ENCODE measurements at places on chromosomes 7 and 10.

- no peak for DNase-seq
Observed at GRCh38 chr7:17706275-17706674, 234.0 kb downstream of the SNX13 start.

DNA sequence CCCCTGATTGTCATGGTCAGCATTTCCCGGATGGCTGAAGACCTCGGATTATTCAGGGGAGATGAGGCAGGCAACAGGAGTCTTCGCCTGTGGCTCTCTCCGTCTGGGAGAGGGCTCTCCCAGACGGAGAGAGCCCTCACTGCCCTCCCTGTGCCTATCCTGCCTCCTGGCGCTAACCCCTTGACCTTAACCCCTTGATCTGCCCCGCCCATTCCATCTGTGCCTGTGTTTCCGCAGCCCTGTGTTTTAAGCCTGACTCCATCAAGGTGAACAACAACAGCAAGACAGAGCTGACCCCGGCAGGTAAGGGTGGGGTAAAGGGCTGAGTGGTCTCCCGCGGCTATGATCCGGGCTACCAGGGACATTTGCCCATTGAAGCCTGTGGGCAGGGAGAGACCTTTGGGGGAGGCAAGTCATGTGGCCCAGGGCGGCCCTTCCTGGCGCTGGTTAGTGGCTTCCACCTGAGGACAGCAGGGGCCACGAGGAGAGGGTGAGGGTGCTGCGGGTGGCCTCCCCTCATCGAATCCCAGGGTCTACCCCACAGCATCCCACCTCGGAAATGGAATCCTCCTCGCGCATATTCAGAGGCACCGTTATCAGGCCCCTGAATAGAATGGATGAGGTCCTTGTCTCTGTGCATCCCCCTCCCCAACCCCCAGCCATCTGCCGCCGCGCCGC lies 4.2 kb upstream of the MUC12 start:
- DNase-seq, result no peak

DNA sequence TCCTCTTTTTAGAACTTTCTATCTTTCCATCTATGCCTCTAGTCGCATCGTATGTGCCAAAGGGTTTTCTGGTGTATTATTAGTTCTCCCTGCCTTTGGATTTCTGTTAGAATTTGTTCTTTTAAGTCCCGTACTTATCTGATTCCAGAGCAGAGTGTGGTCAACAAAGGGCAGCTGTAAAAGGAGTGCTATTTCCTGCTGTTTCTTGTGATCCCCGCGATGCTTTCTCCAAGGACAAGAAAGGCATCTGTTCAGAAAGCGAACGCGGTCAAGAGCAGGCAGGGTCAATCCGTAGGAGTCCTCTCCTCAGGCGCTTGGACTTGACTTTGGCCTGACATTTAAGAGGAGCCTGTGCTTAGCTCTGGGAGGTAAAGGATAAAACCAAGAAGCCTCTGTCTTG lies 1152.1 kb upstream of the AUTS2 start:
- DNase-seq, result no peak

- no peak for DNase-seq
Observed at GRCh38 chr7:80725181-80725611, 86.8 kb downstream of the CD36 start.

DNA sequence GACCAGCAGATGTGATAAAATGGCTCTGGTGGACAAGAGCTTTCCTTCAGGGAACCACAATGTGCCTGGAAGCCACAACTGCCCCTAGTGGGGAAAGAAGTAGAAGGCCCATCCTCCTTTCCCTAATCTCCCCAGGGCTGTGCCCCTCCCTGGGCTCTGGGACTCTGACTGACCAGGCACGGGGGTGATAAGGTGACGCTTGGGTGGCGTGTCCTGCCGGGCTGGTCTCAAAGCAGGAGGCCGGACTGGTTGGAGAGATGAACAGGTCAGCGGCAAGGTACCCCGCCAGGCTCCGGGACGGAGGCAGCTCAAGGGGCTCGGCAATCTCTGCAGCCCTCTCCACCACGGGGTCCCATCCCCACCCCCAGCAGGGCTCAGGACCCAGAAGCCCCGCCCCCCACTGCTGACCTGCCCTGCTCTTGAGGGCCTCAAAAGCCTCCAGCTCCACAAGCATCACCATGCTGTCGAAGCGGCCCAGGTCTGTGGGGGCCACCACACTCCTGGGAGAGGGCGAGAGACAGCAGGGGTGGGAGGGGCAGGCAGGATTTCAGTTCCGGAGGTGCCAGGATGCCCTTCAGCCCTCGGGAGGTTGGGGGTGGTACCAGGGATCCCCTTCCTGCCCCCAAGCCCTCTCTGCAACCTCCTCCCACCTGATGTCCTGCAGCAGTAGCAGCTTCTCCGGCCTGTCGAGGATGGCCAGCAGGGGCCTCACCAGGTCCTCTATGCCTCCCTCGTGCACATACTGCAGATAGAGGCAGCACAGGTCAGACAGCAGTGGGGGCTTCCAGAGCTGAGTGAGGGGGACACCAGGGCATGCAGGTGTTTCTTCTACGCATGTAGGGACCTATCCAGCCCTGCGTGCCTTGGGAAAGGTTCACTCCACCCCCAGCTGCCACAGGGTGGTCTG lies 12.2 kb downstream of the LZTS2 start:
- no peak for DNase-seq

DNA sequence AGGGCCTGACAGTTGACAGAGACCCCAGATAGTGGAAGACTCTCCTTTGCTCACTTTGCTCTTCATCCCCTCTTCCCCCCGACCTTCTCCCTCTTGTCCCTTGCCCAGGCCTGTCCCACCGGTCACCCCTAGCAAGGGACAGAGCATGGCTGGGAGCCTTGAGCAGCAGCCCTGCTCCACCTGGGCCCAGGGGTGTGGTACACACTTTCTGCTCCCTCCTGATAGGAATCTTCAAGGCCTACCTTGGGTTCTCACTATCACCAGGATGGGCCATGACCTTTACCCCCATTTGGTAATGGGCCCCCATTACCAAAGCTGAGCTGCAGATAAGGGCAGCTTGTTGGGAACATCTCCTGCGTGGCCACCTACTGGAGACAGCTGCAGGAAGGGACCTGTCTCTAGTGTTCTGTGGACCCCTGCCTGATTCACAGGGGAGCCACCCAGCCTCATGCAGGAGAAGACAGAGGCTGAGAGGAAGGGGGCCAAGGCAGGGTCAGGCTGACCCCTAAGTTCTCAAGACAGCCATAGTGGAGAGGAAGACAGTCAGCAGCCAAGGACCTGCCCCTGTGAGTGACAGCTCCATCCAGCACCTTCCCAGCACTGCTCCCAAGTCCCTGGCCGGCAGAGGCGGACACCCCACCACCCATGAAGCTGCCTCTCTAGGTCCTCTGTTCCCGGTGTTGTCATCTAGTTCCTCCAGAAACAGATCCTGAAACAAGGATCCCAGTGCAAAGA lies 913 bp upstream of the NPC1L1 start:
- DNase-seq, result no peak

- DNase-seq, result no peak
Observed at GRCh38 chr10:114956466-114956865, 18.5 kb downstream of the TRUB1 start.

- DNase-seq, result no peak
Observed at GRCh38 chr10:59177031-59177797, 771 bp downstream of the PHYHIPL start.

GRCh38 chr10:8088504-8088903 lies 34.0 kb downstream of the GATA3 start:
- DNase-seq, result no peak

GRCh38 chr10:31683682-31684081 lies 244.9 kb downstream of the ARHGAP12 start:
- no peak for DNase-seq

DNA sequence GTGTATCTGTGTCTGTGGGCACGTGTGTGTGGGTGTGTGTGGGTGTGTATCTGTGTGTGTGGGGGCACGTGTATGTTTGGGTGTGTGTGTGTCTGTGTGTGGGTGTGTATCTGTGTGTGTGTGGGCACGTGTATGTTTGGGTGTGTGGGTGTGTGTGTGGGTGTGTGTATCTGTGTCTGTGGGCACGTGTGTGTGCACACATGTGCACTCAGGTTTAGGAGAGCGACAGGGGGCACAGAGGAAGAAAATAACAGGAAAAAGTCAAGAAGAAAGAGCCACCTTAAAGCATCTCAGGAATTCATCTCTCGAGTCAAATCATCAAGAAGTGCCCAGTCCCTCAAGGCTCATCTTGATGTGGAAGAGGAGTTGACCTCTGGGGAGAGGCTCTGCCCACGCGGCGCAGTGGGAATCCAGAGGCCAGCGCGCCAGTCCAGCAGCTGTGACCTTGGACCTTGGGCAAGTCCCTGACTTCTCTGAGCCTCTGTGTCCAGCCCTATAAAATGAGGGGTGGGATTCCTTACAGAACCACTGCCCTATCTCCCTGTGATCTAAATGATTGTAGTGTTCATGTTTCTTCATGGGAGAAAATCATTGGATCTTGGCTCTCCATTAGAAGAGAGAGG lies 147.8 kb downstream of the RGS10 start:
- DNase-seq, result no peak

DNA sequence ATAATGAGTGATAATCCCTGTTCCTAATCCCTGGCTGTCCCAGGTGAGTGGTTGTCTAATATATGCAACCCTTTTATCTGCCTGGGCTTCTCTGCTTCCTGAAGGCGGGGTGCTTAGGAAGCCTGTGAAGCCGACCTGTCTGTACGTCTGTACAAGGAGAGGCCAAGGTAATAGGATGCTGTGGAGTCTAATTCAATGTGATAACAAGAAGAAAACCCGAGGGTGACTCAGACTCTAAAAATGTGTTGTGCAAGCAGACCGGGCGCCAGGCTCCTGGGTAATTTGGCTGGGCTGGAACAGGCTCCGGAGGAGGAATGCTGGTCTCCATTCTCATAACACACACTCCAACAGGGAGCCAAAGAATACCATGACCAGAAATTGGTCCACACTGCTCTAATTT lies 43.6 kb downstream of the THNSL1 start:
- DNase-seq, result no peak

DNA sequence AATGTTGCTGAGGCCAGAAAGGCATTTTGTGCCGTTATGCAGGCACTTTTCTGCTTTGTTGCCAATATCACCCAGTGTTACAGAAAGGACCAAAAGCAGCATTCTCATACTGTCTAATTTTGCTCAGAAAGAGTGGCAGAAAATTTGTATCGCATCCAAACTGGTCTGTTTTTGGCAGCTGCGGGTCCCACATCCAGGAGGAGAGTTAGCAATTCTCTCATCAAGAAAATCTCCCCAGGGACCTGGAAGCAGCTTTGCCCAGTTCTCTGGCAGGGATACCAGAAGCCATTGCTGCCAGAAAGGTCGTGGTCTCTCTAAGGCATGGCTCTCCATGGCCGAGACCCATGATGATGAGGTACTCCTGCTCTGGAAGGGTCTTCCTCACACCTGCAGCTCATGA lies 489.2 kb upstream of the ZMIZ1 start:
- no peak for DNase-seq

- no peak for DNase-seq
Observed at GRCh38 chr7:46871516-46871915, 710.4 kb downstream of the TNS3 start.

DNA sequence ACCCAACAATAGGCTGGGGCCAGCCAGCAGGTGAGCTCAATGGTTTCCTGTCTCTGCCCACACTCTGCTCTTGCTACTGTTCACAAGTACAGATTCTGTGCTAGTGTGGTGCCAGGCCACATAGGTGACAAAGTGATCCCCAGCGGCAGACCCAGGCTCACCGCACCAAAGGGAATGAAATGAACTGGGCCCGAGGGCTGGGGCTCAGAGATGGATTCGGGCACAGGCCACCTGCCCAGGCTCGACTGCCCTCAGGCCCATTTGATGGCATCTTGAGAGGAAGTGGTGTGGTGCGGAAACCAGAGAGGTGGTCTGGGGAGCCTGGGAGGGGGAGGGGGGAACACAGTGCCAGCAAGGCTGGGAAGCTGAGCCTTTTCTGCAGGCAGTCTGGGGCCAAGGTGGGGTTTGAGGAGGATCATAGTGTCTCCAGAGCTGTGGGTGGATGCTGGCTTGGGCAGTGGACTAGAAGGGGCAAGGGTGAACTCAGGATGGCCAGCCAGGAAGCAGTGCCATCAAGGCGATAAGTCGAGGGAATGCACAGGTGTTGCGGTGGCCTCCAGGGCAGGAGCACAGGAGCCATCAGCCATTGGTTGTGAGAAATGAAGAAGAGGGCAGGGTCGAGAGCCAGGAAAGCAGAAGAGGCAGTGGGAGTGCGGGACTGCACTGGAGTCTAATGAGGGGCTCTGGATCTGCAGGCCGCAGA lies 85.2 kb downstream of the ARHGAP22 start:
- no peak for DNase-seq

DNA sequence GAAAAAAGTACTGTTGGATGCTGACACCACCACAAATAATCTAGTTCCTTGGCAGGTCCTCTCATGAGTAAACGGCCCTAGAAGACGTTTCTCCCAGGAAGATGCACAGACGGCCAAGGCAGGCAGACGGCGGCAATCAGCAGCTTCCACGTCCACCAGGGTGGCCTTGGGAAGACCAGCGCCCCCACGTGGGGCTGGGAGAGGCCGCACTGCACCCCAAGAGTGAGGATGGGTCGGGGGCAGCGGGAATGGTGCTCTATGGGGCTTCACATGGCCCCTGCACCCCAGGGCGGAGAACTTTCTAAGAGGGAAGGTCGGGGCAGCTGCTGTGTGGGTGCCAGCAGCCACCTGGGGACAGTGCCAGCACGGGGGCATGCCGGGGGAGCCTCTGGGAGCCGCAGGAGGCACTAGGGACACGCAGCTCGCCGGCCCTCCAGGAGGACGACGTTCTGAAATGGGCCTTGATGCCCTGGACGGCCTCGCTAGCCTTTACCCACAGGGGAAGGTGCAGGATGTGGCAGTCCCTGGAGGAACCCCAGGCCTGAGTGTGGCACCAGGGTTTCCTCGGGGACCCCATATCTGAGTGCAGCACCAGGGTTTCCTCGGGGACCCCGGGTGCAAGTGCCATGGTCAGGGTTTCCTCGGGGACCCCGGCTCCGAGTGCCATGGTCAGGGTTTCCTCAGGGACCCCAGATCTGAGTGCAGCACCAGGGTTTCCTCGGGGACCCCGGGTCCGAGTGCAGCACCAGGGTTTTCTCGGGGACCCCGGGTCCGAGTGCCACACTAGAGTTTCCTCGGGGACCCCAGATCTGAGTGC lies 539.9 kb downstream of the DNAJB6 start:
- no peak for DNase-seq

- DNase-seq, result no peak
Observed at GRCh38 chr7:130446259-130446658, 5.4 kb upstream of the CEP41 start.

DNA sequence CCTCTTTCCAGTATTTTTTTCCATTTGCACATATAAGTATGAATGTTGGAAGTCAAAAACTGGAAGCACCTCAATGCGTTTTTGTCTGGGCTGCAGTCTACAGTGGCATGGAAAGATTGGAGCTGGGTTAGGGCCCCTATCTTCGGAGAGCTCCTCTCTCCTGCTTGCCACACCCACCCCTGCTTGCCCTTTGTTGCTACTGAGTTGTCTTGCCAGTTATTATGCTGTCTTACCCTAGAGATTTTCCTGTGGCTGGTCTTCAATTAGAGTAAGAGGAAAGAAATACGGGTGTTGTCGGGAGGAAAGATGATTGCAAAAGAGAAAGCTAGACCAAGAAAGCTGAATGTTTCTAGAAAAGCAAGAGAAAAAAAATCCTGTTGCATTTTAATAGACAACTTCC lies 228.9 kb upstream of the CELF2 start:
- DNase-seq, result no peak

- no peak for DNase-seq
Observed at GRCh38 chr10:30431435-30431911, 2.5 kb upstream of the MAP3K8 start.

GRCh38 chr10:3476186-3476585 lies 303.6 kb upstream of the PITRM1 start:
- no peak for DNase-seq

- no peak for DNase-seq
Observed at GRCh38 chr7:116812860-116813259, 49.5 kb upstream of the CAPZA2 start.

Data from stimulated activated CD4-positive, alpha-beta T cell treated with anti-CD3 and anti-CD28 coated beads, Interleukin-4, amount 100 ng/mL, for 48 hours (primary cell).